Pons (tissue), 1 donor: ENCODE measurements at places on chromosomes 11 and 22.

DNA sequence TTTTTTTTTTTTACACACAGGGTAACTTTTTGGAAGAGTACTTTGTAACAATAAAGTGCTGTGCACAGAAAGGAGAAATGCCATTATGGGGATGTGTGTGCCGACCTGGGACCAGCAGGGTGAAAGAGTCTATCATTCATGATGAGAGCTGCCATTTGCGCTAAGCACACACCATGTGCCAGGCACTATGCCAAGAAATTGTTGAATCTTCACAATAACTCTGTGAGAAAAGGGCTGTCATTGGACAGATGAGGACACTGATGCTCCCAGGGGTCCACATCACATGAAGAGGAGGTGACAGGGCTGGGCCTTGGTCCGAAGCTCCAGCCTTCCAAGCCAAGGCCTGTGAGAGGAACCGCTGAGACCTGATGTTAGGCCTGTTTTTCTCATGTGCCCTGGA lies 5.6 kb downstream of the DUSP18 start:
- DNase-seq: no peak

- no peak for DNase-seq
Measured at GRCh38 chr22:38452373-38453065, 2.5 kb downstream of the KCNJ4 start.

- peak; percentile 66 for DNase-seq
Measured at GRCh38 chr11:1382831-1383607, 6.7 kb upstream of the BRSK2 start.

DNA sequence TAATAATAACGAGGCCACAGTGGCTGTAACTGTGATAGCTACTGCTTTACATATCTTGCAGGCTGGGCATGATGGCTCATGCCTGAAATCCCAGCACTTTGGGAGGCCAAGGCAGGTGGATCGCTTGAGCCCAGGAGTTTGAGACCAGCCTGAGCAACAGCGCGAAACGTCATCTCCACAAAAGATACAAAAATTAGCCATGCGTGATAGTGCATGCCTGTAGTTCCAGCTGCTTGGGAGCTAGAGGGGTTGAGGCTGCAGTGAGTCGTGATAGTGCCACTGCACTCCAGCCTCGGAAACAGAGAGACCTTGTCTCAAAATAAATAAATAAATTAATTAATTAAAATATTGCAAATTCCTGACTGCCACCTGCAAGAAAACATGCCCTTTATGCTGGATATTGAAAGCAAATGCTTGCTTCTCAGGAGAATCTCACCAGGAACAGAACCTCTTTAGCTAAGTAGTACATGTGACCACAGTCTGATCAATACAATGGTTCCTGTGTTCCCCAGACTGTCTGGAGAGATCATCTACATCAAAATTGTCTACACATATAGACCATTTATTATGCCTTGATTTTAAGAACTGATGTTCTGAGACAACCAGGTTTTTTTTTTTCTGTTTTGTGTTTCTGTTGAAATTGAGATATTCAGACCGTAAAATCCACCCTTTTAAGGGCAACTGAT lies 6.3 kb downstream of the ZBTB3 start:
- DNase-seq: peak; percentile 79

DNA sequence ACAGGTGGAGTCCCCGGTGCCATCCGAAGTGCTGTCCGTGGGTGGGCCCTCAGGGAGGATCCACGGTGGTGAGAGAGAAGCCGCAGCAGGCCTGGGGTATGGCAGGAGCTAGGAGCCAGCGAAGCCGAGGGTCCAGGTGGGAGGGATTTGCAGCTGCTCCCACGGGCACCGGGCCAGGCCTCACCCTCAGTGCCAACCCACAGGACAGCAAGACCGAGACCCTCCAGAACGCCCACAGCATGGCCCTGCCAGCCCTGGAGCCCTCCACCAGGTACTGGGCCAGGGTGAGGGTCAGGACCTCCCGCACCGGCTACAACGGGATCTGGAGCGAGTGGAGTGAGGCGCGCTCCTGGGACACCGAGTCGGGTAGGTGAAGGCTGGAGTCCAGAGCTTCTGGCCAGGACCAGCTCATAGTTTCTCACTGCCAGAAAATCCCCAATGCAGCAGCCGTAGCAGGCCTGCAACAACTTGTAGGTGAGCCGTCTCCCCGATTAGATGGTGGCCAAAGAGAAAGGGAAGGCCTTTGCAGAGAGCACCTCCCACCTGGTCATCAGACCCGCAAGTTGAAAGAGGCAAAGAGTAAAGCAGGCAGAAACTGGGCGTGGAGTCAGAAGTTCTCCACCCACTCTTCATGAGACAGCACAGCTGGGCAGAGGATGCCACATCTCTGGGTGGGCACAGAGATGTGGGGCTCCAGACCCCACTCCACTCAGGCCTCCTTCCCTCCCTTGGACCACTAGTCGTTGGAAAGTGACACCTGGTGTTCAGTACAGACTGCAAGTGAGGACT lies 20.4 kb downstream of the CSF2RB start:
- no peak for DNase-seq

- DNase-seq: no peak
Measured at GRCh38 chr11:68914761-68915160, 11.1 kb downstream of the IGHMBP2 start.

DNA sequence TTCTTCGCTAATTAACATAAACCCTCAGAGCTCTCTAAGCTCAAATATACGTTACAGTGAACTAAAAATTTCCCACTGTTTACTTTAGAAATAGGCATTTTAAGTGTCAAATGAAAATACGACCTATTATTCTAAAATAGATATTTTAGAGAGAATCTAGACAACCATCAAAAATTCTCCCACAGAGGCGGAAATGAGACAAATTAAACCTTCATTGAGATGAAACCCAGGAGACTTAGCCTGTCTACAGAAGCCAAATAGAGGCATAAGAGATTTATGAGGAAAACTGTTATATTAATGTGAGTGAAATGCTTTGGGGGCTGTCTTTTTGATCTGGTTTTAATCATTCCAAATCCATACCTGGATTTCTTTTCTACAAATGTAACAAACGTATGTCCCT lies 232.0 kb upstream of the GRIA4 start:
- DNase-seq: no peak

GRCh38 chr11:112540261-112540660 lies 279.6 kb upstream of the PLET1 start:
- DNase-seq: no peak

DNA sequence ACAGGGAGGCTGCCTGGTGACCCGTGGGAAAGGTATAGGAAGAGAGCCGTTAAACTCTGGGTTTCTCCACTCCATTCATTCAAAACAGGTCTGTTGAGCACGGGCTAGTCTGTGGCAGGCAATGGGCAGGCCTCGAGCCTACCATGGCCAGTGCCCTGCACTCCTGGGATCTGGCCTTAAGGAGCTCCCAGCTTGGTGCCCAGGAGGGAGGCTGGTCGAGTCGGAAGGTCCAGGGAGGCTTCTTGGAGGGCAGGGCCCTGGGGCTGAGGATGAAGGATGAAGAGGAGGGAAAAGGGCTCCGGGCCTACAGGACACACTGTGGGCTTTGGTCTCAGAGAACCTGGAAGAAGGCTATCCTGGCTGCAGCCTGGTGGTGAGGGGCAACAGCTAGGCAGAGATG lies 41.9 kb upstream of the MN1 start:
- DNase-seq: no peak

DNA sequence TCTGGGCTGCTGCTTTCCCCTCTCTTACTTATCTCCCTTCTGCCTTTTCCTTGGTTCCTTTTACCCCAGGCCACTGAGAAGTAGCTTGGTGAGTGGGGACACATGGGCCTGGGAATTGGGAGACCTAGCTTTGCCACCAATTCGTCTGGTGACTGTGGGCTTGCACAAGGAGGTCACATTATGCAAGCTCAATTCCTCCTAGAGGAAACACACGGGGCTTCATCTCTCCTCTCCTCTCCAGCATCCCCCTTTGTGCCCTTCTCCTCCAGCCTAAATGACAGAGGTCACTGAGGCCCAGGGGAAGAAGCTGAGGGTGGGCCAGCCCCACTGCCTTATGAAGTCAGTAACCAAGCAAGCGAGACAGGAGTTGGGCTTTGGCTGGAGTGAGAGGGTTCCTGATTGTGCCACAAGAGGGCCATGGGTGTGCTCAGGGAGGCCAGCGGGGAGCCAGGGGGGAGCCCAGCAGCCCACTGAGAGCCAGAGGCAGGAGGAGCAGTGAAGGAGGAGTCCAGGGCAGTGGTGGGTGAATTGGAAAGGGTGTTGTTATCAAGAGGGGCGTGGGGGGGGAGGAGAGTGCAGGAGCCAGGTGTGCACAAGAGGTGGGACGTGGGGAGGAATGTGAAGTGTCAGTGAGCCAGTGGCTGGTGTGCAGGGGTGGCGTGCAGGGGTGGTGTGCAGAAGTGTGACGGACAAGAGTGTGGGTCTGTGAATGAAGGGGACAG lies 2.0 kb downstream of the CLCF1 start:
- no peak for DNase-seq

DNA sequence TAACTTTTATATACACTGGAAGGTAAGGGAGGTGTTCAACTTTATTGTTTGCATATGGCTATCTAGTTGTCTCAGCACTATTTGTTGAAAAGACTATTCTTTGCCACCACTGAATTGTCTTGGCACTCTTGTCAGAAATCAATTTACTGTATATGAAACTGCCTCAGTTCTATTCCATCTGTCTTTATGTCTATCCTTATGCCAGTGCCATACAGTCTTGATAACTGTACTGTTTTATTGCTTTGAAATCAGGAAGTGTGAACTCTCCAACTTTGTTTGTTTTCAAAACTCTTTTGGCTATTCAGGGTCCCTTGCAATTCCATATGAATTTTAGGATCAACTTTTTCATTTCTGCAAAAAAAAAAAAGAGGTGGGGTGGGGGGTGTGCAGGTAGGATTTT lies 77.2 kb downstream of the PRSS23 start:
- DNase-seq: no peak

DNA sequence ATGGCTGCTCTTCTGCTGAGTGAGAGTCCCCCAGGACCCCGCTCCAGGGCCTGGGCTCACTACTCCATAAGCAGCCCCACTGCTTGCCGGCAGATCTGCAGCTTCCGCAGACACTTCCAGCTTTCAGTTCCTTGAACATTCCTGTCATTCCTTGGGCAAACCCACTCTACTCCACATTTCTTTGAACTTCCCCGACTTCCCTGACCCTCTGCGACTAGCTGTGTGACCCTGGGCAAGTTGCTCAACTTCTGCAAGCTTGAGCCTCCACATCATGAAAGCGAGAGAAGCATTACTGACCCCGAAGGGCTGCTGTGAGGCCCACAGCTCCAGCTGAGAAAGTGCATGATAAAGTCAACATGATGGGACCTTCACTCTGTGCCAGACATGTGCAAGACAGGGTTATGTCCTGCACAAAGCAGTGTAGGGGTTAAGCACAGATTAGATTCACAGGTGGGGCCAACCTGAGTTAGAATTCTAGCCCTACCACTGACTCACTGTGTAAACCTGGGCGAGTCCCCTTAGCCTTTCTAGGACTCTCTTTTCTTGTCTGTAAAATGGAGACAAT lies 51.8 kb downstream of the THAP12 start:
- no peak for DNase-seq

GRCh38 chr22:33803371-33804282 lies 116.6 kb downstream of the LARGE1 start:
- DNase-seq: no peak

GRCh38 chr11:57345555-57346211 lies 7.5 kb downstream of the P2RX3 start:
- peak; percentile 73 for DNase-seq

GRCh38 chr11:29119707-29120618 lies 896.9 kb downstream of the KCNA4 start:
- DNase-seq: no peak

DNA sequence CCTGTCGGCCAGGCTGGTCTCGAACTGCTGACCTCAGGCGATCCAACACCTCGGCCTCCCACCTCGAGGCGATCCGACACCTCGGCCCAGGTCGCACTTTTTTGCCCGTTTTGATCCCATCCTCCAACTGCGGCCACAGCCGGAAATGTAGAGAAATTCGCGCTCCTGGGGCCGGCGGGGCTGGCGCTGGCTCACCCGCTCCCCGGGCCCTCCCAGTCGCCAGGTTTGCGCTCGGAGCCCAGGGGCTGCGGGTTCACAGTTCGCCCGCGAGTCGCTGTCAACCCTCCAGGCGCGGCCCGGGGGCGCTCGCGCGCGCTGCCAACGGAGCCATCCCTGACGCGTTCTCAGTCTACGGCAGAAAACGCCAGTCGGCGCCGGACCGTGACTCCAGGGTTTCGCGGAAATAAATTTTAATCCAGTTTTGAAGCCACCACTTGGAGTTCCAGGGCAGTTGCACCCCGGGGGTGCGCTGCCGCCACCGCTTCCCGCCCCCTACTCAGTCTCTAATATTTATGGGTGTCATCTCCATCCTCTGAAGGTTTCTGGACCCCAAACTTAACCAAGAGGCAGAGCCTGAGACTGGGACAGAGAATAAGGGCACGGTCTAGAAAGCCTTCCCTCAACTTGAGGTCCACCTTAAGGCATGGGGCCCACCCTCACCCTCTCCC lies 1.5 kb upstream of the KLHDC7B start:
- DNase-seq: no peak

DNA sequence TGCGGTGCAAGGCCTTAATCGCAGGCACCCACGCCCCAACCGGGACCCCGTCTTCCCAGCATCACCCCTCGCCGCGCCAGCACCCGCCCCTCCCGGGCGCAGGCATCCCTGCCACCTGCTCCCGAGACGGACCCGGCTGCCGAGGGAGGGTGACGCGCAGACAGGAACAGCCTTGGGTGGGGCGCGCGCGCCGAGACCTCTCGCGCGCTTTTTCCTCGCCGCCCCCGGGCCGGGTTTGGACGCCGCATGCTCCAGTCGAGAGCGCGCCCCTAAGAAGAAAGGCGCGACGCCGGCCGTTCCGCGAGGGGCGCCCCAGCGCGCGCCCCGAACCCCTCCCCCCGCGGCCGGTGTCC lies 504 bp downstream of the CFL1 start:
- no peak for DNase-seq

DNA sequence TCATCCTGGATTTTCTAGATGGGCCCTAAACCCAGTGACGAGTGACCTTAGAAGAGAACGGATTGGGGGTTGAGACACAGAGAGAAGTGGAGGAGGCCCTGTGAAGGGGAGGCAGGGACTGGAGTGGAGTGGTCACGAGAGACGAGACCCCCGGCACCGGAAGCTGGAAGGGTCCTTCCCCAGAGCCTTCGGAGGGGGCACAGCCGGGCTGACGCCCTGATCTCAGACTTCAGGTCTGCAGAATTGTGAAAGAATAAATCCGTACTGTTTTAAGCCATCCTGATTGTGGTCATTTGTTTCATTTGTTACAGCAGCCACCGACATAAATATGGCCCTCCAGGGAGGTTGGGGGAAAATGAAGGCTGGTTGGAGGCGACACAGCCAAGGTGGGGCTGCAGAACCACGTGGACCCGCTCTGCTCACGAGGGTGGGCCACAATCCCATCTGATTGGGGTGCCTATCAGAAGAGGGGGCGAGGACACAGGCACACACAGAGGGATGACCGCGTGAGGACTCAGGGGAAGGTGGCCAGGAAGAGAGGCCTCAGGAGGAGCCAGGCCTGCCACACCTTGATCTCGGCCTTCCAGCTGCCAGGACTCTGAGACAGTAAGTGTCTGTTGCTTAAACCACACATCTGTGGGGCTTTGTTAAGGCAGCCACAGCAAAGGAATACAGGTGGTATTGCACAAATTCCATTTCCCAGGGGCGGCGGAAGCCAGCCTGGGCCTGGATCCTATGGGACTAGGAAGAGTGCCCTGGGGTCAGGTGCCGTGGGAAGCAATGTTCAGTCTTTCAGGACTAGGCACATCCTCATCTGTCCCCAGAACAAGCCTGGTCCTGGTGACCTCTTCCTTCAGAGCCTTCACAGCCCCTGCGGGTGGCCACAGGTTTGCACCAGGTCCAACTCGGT lies 73.3 kb upstream of the SHANK2 start:
- DNase-seq: no peak
